ENCODE measurements at places on chromosomes 2 and 18. TPM values are rescaled to one million over a fixed set of nuclear protein-coding genes. Genes with fewer than 3 reads are reported as not detected.

NXPH2 gene
- total RNA-seq = not detected

MDH1B gene
- 0.20 TPM for total RNA-seq

- DNase-seq = no peak
These were observed 27.5 kb upstream of the PGAP1 start for GRCh38 chr2:196954001-196954400.

DNA sequence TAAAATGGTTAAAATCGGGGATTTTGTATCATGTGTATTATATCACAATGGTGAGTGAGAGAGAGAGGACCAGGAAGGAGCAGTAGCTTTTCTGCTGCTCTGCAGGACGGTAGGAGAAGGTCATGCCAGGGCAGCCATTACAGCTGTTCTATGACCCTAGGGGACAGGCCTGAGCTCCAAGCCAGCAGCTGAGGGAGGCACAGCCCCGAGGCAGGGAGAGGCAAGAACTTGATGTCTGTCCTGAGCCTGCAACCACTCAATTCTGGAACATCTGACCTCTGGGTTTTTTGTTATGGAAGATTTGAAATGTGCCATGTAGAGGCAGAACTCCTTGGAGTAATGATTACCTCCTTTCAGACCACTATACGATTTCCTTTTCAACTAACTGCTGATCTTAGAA, 135.8 kb upstream of the SH3BP4 start:
- DNase-seq = no peak

GRCh38 chr2:165044505-165045303, 89.4 kb upstream of the SLC38A11 start:
- DNase-seq = no peak

Measured in left colon (tissue), 2 donors.